ENCODE measurements at places on chromosomes 12 and 14.

GRCh38 chr12:26046203-26046602 is 78.6 kb downstream of the BHLHE41 start:
- no peak for DNase-seq

GRCh38 chr14:89041257-89041582 is 216.8 kb downstream of the TTC8 start:
- no peak for DNase-seq

DNA sequence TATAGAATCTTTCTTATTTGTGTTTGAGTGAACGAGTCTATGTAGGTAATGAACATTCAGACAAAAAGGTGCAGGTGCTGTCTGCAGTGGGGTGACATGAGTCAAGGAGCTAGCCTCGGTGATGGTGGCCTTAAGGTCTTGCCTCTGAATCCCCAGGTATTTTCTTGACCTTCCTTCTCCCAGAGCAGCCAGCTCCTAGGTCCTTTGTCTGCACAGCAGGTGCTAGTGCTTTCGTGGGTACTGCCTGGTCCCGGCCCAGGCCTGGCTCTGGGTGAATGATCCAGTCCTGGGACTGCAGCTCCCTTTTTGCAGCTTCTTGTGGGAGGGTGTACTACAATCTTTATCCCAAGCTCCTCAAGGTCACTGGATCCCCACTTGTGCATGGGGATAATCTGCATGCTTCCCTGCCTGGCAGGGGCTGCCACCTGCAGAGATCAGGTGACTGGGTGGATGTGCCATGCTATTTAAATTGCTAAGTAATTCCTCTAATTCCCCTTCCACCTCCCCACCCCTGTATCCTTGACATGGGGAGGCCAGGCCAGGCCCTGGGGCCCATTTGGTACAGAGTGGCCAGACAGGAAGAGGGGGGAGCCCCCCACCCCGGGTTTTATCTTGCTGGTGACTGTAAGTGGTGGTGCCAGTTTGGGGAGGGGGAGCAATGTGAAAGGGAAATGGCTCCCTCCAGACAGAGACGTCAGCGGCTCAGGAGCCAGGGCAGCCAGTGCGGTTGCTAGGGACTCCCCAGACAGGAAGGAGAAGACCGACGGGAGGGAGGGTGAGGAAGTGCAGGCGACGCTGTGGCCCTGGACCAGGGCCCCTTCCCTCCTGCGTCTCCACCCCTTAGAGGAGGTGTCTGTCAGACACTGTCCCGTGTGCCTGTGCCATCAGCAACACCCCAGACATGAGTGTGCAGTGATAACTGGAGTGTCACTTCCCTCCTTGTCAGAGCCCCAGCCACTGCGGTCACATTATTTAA is 6.7 kb downstream of the VASH1 start:
- DNase-seq = no peak

GRCh38 chr12:124852911-124853427 is 10.7 kb downstream of the SCARB1 start:
- no peak for DNase-seq

DNA sequence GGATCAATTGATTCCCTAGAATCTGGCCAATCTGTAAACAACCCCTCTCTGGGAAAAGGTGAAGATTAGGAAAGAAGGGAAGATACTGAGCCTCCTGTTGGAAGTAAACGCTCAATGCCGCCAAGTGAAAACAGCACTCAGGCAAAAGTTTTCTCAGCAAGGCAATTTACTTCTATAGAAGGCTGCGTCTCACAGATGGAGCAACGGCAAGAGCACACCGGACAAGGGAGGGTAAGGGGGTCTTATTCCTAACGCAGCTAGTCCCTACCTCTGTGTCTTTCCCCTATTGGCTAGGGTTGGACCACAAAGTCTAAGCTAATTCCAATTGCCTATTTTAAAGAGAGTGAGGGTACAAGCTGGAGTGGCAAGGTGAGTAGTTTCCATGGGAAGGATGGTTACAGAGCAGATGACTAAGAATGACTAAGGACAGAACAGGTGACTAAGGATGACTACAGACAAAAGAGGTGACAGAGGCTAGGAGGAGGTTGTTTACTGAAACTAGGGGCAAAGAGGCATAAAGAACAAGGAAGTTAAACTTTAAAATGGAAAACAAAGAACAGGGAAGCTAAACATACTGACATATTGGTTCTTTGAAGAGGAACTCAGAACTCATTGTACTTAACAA is 5.6 kb upstream of the TTC9 start:
- DNase-seq = no peak

DNA sequence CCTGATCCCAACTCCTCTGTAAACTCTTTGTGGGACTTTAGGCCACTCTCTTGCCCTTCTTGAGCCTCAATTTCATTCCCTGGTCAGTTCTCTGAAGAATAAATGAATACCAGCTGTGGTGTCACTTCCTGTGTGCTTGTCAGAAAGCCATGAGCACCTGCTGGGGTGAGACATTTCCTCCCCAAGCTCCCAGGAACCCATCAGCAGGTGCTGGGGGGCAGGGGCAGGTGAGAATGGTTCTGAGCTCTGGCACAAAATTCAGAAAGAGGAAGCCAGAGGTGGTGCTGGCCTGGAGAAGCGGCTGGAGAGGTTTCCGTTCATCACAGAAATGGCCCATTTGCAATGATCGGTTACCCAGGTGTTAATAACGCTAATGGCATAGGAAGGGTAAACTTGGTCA is 14.9 kb downstream of the LHX5 start:
- no peak for DNase-seq

GRCh38 chr12:89352242-89352491 is 134 bp downstream of the DUSP6 start:
- no peak for DNase-seq

DNA sequence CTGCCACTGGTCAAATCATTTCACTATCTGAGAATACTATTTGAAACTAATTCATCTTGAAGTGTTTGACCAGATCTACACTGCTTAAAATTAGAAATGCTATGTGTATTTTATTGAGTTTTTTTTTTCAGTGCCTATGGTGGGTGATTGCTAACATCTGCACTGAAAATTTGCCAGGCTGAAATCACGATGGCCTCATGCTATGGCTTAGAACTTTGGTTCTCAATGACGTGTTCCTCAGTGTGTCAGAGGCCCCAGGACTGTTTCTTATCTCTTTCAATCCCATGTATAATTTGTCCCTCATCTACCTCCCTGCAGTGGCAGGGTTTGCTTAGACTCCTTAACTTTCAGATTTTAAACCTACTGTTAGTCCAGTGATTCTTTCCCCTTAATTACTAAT is 36.2 kb upstream of the NKX2-8 start:
- no peak for DNase-seq

DNA sequence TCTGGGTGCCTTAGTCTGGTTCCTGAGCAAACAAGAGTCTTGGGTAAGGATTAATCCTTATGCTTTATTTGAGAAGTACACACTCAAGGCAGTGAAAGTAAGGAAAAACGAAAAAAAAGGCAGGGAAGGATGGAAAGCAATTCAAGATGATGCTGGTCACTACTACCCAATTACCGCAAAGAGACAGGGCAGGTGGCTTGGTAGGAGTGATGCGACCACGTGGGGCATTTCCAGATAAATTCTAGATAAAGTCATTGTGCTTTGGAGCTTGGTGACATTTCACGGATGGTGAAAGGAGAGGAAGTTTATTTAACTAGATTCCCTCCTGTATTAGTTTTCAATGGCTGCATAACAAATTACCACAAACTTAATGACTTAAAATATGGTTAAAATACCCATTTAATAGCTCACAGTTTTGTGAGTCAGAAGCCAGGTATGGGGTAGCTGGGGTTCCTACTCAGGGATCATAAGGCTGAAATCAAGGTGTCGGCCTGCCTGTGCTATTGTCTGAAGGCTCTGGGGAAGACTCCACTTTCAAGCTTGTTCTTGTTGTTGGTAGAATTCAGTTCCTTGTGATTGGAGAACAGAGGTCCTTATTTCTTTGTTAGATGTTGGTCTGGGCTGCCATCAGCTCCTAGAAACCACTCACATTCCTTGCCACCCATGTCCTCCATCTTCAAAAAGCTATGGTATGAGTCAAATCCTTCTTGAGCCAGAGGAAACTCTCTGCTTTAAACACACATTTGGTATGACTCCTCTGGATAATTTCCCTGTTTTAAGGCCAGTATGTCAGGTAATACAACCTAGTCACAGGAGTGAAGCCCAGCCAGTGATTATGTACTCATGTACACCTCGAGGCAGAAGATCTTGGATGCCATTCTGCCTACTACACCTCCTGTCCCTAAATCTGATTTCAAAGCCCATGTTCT is 5.6 kb upstream of the HMGA2 start:
- peak; percentile 69 for DNase-seq

- DNase-seq = no peak
These were observed 20.6 kb upstream of the BDKRB1 start for GRCh38 chr14:96235426-96235825.

- no peak for DNase-seq
These were observed 816.8 kb downstream of the NRXN3 start for GRCh38 chr14:78986989-78987388.

- peak; percentile 1 for DNase-seq
These were observed 301.9 kb downstream of the CCER1 start for GRCh38 chr12:90653040-90653439.

DNA sequence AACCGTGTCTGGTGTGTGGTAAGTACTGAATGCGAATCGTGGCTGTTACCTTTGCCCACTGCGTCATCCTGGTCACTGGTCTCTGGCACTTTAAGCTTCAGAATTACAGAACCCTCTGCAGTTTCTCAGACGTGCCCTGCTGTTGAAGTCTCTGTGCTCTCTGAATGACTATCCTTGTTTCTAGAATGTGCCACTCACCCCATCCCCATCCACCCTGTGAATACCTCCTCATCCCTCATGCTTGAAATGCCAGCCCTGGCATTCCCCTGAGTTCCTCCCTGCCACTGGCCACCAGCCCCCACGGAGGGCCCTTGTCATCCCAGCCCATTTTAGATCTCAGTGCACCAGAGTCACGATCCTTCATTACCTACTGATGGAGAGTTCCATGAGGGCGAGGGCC is 21.3 kb downstream of the TPCN1 start:
- peak; percentile 69 for DNase-seq

- no peak for DNase-seq
These were observed 47.9 kb downstream of the WDR20 start for GRCh38 chr14:102187568-102188001.

DNA sequence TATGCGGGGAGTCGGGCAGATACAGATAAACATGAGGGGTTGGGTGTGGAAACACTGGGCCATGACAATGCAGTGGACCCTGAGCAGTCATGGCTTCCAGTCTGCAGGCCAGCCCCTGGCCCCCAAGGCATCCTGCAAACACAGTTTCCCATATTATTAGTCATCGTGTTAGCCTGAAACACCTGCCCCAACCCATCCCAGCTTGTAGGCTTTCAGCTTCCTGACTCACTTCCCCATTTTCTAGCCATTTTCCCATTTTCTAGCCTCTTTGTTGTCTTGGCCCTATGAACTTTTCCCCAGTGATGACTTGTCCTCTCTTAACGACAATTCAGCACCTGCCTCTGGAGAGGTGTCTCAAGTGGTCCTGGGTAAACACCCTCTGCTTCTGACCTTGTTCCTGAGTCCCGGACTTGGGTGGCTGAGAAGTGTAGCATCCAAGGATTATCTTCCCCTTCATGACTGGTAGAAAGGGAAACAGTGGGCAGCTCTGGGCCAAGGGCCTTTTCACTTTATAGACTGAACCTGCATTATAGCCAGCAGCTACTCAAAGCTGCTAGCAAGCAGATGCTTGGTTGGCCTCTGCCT is 4.3 kb upstream of the PGF start:
- no peak for DNase-seq

- peak; percentile 76 for DNase-seq
These were observed 25.1 kb downstream of the ACVR1B start for GRCh38 chr12:51976376-51977160.

DNA sequence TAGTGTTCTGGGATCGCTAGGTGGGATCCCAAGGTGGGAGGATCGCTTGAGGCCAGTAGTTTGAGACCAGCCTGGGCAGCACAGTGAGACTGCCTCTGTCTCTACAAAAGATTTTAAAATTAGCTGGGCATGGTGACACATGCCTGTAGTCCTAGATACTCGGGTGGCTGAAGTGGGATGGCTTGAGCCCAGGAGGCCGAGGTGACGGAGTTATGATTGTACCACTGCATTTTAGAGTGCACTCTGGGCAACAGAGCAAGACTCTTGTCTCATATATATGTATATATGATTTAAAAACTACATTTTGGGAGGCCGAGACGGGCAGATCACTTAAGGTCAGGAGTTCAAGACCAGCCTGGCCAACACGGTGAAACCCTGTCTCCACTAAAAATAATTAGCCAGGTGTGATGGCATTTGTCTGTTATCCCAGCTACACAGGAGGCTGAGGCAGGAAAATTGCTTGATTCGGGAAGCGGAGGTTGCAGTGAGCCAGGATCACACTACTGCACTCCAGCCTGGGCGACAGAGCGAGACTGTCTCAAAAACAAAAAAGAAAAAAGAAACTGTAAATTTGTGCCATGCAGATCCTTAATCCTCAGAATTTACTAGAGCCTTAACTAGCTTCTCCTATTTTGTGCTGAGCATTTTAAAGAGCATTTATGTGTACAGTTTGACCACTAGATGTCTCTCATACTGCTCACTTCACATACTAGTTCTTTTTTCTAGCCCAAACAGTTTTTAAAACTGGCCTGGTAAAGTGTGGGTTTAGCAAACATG is 114.8 kb downstream of the MON2 start:
- DNase-seq = peak; percentile 67

GRCh38 chr12:23950775-23951451 is 1.4 kb upstream of the SOX5 start:
- peak; percentile 2 for DNase-seq

- peak; percentile 26 for DNase-seq
These were observed 10.1 kb downstream of the PCNX4 start for GRCh38 chr14:60101786-60102185.

DNA sequence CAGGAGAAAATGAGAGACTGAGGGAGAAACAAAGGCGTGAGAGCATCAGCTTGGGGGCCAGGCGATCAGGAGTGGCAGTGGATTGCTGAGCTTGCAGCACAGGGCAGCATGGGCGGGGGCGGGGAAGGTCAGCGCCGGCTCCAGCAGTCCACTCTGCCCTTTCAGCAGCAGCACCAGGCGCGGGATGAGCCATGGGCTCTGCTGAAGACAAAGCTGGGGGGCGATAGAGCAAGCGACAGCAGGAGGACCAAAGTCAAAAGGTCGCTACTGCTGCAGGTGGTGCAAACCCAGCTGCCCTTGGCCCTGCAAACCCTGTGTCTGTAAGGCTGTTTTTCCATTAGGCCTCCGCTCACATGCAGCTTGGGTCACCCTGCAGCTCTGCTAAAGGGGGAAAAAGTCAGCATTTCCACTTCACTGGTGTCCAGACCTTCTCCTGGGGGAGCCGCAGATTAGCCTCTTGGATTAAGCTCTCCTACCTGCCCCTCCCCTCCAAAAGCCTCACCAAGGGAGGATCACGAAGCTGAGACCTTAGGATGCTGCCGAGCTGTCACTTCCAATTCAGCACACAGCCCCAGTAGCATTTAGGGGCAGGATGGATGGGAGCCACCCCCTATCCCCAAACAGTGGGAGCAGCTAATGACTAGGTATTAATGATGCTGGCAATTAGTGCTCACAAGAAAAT is 204.8 kb downstream of the DPF3 start:
- DNase-seq = no peak

- DNase-seq = no peak
These were observed 12.1 kb downstream of the FRMD6 start for GRCh38 chr14:51663783-51664326.

GRCh38 chr14:53569446-53569845 is 387.2 kb downstream of the BMP4 start:
- DNase-seq = no peak
